ENCODE measurements at places on chromosomes 12 and 14. TPM values are rescaled to one million over a fixed set of nuclear protein-coding genes. Genes with fewer than 3 reads are reported as not detected.

Gene NTS
- 0.86 TPM for total RNA-seq

Gene SIX6
- total RNA-seq, result not detected

Gene PTCSC3
- total RNA-seq, result 2.3 TPM

Gene FSCB
- total RNA-seq, result 0.80 TPM

Gene ADAM21
- total RNA-seq, result 0.17 TPM

Gene RTN1
- 8.4 TPM for total RNA-seq

Gene CALM1
- total RNA-seq, result 476 TPM

Gene ISCU
- 93.0 TPM for total RNA-seq

Gene TCL1B
- not detected for total RNA-seq

Gene TTC9
- total RNA-seq, result 7.5 TPM

Gene APPL2
- 89.5 TPM for total RNA-seq

Gene GDF11
- 8.3 TPM for total RNA-seq

Gene SUOX
- total RNA-seq, result 17.7 TPM

Gene TAS2R7
- not detected for total RNA-seq

Gene RD3L
- total RNA-seq, result not detected

Gene BCL11B
- total RNA-seq, result 2.3 TPM

Gene CACNA2D4
- total RNA-seq, result 12.6 TPM
